Activated naive CD8-positive, alpha-beta T cell treated with anti-CD3 and anti-CD28 coated beads, Interleukin-2, amount 10 ng/mL, durations not matched to agents 7 days and 5 days (primary cell): ENCODE measurements at places on chromosomes 13 and 19. TPM values are rescaled to one million over a fixed set of nuclear protein-coding genes. Genes with fewer than 3 reads are reported as not detected.

- DNase-seq, result no peak
Measured at GRCh38 chr19:54670576-54671357, 8.0 kb downstream of the LILRB4 start.

DNA sequence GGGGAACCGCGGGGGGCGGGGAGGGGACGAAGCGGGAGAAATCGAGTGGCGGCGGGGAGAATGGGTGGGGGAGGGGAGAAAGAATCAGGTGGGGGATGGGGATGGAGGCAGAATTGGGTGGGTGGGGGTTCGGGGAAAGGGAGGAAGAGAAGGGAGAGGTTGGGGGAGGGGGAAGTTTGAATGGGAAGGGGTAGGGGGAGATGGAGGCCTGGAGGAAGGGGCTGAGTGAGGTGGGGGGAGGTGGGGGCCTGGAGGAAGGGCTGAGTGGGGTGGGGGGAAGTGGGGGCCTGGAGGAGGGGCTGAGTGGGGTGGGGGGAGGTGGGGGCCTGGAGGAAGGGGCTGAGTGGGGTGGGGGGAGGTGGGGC, 403 bp upstream of the ADAMTS10 start:
- DNase-seq, result no peak

DNA sequence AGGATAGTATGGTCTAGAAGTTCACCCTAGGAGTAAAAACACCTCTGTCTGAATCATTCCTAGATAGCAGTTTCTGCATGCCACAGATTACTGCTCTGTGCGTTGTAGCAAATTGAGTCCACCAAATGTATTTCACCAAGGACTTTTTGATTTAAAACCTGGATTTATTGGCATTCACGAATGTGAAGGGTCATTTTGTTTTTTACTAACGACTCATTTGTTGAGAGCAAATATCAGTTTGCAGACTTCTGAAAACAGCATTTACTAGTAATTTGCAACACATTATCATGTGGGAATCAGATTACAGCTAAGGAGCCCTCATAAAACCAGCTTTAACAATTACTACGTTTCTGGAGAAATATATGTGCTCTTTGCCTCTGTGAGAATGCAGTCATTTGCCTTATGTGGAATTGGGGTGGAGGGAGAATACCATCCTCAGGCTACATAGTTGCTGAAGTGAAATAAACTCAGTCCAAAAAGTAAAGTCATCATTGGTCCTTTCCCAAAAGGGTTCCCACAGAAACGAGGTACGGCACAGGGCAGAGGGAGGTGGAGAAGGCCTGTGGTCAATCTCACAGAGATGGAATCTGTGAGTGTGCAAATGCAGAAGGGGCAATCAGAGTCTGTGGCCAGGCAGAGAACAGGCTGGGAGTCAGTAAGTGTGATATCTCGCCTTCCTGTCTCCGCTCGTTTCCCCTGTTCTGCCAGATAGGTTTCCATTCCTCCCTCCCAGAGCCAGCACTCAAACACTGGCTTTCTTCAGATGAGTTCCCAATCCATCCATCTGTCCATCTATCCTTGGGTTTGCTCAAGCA, 63.1 kb downstream of the DLEU7 start:
- DNase-seq, result no peak

- no peak for DNase-seq
Measured at GRCh38 chr19:17610384-17610783, 54.9 kb downstream of the COLGALT1 start.

- no peak for DNase-seq
Measured at GRCh38 chr19:547836-548720, 4.2 kb downstream of the GZMM start.

DNA sequence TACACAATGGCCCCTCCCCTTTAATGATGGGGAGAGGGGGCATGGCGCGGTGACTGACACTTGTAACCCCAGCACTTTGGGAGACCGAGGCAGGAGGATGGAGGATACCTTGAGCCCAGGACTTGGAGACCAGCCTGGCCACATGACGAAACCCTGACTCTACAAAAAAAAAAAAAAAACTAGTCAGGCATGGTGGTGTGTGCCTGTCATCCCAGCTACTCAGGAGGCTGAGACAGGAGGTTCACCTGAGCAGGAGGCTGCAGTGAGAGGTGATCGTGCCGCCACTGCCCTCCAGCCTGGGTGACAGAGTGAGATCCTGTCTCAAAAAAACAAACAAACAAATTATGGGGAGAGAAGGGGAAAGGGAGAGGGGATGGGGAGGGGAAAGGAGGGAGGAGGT, 13.8 kb upstream of the ZBTB7A start:
- DNase-seq, result no peak

GRCh38 chr19:5166262-5166661, 174.3 kb downstream of the PTPRS start:
- DNase-seq, result no peak

DNA sequence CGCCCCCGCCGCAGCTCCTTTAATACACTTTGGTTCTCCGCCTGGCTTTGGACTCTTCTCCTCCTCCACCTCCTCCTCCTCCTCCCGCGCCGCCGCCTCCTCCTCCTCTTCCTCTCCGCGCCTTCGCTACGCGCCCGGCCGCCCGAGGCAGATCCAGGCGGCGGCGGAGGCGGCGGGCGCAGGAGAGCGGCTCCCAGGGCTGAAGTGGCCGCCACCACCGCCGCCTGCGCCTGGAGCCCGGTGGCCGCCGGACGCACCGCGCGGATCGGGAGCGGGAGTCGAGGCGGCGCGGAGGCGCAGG, at the start of gene ZIC2:
TSS of gene ZIC2 (plus strand) at position 50 of the 301 bp plus-strand sequence. CDS start 281 bp downstream, outside the sequence.
- DNase-seq, result peak; percentile 49

DNA sequence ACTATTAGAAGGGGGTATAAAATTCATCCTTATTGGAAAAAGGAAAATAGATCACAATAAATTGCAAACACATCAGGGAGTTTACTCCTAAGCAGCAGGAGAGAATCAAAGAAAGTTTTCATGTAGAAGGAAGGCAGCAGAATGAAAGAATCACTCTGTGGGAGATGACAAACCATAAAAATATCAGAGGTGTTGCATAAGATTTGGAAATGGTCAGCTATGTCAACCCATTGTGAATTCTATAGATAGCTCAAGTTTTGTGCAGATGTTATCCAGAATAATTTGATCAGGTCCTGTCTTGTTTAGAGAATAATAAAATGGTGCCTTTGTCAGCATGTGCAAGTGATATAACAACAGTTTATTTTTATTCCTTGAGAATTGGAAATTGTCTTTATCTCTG, 622.4 kb downstream of the DCT start:
- no peak for DNase-seq

DNA sequence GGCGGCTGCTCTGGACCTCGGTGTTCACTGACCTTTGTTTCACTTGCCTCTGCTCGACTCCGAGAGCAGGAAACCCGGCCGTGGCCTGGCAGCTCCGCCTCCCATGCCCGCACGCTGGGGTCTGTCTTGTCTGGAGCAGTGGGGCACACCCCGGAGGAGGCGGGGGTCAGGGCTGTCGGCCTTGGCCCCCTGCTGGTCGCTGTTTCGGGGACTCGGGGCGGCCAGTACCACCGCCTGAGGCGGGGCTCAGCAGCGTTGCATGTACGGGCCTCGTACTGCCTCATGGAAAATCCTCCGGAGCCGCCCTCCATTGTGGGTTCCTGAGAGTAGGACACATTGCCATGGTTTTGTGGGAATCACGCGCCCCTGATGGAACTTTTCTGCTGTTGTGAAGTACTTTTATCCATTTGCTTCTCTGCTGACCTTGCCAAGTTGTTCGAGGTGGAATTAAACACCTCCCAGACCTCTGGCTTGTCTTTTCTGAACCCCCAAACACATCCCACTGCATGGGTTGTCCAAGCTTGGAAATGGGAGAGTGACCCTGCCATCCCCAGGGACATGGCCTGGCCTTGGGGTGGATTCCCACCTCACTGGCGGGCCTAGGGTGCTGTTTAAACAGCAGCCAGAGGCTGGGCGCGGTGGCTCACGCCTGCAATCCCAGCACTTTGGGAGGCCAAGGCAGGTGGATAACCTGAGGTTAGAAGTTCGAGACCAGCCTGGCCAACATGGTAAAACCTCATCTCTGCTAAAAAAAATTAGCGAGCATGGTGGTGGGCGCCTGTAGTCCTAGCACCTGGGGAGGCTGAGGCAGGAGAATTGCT, 5.5 kb upstream of the NDUFS7 start:
- DNase-seq, result no peak

GRCh38 chr19:51595190-51596175, 24.4 kb downstream of the ZNF175 start:
- no peak for DNase-seq

GRCh38 chr13:73677048-73677601, 457.1 kb downstream of the KLF12 start:
- DNase-seq, result no peak

- no peak for DNase-seq
Measured at GRCh38 chr19:2964874-2965273, 12.5 kb upstream of the TLE6 start.

DNA sequence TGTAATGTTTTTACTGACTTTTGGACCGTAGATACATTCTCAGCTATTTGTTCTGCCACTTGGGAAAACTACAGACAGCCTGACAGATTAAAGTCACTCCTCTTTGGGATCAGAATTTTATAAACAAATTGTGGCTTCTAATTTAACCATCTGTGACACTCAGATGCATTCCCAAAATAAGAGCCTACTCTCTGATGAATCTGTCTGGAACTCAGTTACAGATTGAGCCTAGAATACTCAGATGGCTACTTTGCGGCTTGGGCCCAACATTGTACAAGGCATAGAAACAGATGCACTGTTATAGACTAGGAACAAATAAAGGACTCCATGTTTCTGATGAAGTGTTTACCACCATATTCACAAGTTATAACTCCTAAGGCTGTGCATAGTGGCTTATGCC, 291.0 kb upstream of the SLITRK6 start:
- no peak for DNase-seq

GRCh38 chr13:109816112-109816807, 29.9 kb upstream of the IRS2 start:
- no peak for DNase-seq

DNA sequence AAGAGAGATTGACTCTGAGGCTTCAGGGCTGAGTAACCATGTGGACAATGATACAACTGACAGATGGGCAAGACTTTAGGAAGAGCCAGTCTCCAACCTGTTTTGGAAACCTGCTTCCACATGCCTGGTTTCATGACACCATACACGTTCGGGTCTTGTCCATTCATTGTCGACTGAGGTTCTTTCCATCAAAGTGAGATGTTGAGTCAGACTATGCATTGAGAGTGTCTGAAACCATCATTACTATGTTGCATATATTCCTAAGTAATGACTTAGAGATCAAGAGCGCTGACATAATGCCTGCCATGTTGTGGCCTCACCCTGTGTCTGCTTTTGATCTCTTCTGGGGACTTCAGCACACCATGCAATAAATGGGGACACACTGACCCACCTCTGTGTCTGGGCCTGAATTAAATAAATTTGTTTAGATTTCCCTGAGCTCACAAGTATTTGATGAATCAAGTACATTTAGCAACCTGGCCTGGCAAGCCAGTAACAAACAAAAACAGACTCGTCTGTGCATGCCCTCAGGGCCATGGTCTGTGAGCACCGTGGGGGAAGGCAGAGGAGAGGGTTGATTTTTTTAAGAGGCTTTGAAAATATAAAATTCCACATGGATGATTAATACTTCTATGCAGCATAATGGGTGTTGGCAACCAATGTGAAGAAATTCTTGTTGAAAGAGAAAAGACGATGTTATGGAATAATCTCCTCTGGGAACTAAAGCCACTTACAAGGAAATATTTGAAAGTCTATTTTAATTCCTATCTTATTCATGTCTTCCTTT, 49.9 kb upstream of the UBAC2 start:
- DNase-seq, result no peak

- no peak for DNase-seq
Measured at GRCh38 chr19:15123900-15124299, 16.7 kb downstream of the SYDE1 start.

- no peak for DNase-seq
Measured at GRCh38 chr19:38265921-38266429, 1.6 kb downstream of the SPINT2 start.

GRCh38 chr19:57850553-57851017, 926 bp downstream of the ZNF587 start:
- DNase-seq, result no peak

DNA sequence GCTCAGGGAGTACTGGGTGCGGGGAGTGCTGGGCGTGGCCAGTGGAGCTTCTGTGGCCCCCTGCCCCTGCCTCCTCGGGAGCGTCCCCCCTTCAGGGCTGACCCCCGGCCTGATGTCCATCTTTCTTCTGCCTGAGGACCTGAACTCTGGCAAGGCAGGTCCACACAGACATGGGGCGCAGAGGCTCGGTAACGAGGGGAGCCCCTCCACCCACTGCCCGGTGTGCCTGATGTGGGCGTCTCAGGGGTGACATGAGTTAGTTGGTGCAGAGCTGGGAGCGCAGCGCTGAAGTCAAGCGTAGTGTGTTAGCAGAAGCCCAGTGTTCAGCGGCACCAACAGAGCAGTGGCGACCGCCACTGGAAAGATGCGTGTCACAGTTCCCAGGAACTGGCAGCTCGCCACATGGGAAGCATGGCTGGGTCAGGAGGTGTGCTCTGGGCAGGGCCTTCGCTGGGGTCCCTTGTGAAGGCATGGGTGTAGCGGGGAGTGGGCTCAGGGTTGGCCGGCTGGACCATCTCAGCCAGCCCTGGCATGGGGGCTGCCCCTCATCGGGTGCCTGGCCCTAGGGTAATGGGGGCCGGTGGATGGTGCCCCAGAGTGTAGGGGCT, 11.5 kb downstream of the THOP1 start:
- DNase-seq, result no peak

DNA sequence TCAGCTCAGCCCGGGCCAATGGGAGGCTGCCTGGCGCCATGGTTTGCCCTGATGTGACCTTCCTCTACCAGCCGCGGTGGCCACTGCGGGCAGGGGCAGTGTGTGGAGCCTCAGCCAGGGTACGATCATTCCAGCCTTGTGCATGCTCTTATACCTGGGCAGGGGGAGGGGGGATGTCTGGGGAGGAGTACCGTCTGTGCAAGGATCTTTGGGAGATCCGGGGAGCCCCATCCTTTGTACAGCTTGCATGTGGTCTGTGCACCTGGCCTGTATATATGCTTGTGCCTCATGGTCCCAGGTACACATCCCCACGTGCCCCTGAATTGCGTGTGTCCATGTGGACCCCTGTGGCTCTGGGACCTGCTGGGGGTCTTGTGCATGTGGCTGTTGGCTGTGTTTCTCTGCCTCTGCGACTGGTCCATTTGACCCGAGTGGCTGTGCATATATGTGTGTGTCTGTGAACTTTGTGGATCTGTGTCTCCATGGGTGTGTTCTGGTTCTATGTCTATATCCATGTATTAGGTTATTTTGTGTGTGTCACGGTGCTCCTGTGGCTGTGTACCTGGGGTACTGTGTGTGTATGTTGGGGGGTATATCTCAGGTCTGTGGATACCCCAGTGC, 12.8 kb upstream of the NANOS3 start:
- DNase-seq, result no peak

Gene ZNF470
- 7.3 TPM for total RNA-seq

Gene ZNF154
- total RNA-seq, result 17.3 TPM

Gene FAM174C
- total RNA-seq, result 44.5 TPM

Gene TNFSF13B
- 11.8 TPM for total RNA-seq

Gene AMER2
- not detected for total RNA-seq

Gene ZNF543
- total RNA-seq, result 12.5 TPM

Gene RUBCNL
- 0.48 TPM for total RNA-seq
